ENCODE measurements at places on chromosomes 2 and 18.

- DNase-seq = no peak
Observed at GRCh38 chr2:109207176-109207575, 78.2 kb downstream of the SH3RF3 start.

- no peak for DNase-seq
Observed at GRCh38 chr2:129443235-129443864, 536.1 kb upstream of the RAB6C start.

GRCh38 chr2:70596293-70596692 is 42.7 kb upstream of the TGFA start:
- DNase-seq = no peak

DNA sequence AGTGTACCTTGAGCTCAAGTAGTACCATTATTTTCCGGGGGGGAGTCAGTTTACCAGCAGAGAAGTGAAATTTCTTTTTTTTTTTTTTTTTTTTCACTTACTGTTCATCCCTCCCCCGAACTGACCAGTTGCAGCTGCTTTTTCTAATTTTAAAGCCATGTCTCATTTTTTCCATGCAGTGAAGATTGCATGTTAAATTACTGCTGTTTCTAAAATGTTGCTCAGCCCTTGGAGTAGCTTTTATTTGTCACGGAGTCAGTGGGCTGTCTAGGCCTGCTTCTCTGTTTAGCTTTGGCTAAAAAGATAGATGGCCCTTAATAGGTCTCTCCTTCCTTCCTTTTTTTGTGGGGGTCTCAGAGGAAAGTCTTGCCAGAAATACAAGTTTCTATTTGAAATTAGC is 70.2 kb downstream of the NGEF start:
- no peak for DNase-seq

GRCh38 chr2:48438266-48438665 is 91.7 kb upstream of the STON1 start:
- no peak for DNase-seq

DNA sequence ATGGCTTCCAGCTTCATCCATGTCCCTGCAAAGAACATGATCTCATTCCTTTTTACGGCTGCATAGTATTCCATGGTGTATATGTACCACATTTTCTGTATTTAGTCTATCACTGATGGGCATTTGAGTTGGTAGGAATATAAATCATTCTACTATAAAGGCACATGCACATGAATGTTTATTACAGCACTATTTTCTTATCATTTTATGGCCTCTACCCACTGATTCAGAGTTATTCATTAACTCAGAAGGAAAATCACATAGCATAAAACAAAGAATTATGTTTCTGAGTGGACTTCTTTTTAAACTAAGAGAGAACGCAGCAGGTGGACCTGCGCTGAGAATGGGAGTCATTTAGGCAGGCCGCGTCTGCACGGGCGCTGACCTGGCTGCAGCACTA is 619.6 kb downstream of the FBXO15 start:
- no peak for DNase-seq

DNA sequence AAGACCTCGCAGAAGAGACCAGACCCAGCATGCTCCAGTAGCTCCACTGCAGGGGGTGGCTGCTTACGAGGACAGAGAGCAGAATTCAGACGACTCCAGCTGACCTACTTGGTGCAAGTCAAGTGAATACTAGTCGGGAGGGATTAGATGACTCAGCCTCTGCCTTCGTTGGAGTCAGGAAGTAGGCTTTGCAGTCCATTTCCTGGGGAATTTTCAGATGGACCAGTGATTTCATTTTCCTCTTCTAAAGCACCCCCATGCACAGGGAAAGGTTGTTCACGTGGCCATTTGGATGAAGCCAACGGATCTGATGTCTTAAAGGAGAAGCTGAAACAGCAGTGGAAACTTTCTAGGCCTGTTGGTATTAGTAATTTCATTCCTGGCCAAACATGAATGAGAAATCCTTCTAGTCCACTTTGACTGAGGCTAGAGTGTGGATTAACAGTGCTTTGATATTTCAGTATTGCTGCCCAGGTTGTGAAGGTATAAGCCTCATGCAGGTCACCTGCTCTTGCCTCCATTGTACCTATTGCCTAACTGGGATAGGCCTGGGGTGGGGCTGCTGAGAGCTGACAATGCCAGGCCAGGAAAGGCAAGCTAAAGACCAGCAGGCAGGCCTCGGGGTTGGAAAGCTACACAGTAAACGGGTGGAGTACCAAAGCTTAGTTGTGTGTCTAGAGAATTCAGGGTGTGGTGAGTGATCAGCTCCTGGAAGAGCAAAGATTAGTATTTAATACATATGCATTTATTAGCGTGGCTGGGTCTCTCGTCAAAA is 117.6 kb upstream of the FOSL2 start:
- DNase-seq = no peak

GRCh38 chr2:23536326-23536725 is 151.3 kb downstream of the KLHL29 start:
- DNase-seq = no peak

GRCh38 chr18:21163647-21164547 is 52.3 kb upstream of the ROCK1 start:
- DNase-seq = no peak

GRCh38 chr2:42960842-42961180 is 168.4 kb upstream of the HAAO start:
- DNase-seq = no peak

GRCh38 chr2:131394147-131394931 is 30.4 kb upstream of the RAB6D start:
- no peak for DNase-seq

DNA sequence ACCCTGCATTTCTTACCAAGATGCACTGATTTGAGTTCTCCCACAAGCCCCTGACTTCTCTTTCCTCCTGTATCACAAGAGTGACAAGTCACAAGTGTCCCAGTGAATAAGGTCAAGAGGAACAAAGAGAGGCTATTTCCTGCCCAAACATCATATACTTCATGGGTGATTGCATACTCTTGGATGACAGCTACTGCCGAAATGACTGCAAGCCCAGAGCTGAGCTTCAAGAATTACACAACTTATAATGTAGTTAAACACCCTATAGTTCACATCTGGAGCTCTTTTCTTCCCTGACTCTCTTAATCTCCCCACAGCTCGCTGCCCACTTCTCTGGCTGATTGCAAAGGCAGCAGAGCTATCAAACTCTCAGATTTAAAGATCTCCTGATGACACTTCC is 289.7 kb upstream of the PARD3B start:
- DNase-seq = no peak

GRCh38 chr2:205482399-205483081 is 199.8 kb upstream of the NRP2 start:
- no peak for DNase-seq

DNA sequence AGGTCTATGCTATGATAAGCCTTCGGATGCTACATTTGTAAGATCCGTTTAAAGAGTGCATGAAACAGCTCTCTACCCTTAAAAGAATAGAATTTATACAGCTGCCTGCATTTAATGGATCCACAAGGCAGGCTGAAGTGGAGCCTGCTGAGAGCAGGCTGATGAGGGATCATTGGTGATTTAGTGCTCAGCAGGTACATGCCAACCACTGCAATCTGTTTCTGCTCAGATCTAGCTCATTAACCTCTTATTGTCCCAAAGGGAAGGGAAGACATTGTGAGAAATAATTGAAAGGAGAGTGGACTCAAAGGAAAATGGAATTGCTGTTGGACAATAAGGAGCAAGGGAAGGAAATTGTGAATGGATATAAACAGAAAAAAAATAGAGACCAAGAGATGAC is 822.6 kb downstream of the TRIB2 start:
- no peak for DNase-seq

DNA sequence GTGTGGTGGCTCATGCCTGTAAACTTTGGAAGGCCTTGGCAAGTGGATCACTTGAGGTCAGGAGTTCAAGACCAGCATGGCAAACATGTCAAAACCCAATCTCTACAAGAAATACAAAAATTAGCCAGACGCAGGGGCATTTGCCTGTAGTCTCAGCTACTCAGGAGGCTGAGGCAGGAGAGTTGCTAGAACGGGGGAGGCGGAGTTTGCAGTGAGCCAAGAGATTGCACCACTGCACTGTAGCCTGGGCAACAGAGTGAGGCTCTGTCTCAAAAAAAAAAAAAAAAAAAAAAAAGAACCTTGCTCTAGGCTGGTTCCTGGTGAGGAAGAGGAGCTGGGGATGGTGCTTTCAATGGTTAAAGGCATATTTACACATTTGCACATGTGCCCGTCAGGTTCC is 129.4 kb downstream of the LYPD6B start:
- no peak for DNase-seq

- no peak for DNase-seq
Observed at GRCh38 chr2:10905006-10905861, 6.5 kb upstream of the KCNF1 start.

GRCh38 chr2:120682654-120683053 is 53.0 kb upstream of the GLI2 start:
- no peak for DNase-seq

DNA sequence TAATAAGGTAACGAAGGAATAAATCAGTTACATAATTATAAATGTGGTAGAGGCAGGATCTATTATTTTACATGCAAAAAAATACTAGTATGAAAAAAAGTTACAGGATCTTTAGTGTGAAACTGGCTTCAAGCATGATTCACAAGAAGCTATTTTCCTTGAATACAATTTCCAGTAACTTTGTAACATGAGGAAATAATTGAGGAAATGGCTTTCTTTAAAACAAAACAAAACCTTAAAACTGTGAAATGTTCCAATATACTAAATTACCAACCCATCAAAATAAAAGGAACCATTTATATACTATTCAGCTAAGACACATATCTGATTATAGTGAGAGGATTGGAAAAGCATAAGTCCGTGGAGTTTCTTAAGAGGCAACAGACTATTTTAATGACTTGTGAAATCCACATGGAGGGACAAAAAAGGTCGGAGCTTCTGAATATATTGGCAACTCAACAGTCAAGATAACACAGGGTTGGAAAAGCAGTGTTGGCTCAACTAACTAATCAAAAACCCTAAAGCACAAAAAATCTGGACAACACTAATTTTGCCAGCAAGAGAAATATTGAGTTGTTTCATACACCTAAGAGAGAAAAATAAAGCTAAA is 10.6 kb downstream of the IRS1 start:
- no peak for DNase-seq

DNA sequence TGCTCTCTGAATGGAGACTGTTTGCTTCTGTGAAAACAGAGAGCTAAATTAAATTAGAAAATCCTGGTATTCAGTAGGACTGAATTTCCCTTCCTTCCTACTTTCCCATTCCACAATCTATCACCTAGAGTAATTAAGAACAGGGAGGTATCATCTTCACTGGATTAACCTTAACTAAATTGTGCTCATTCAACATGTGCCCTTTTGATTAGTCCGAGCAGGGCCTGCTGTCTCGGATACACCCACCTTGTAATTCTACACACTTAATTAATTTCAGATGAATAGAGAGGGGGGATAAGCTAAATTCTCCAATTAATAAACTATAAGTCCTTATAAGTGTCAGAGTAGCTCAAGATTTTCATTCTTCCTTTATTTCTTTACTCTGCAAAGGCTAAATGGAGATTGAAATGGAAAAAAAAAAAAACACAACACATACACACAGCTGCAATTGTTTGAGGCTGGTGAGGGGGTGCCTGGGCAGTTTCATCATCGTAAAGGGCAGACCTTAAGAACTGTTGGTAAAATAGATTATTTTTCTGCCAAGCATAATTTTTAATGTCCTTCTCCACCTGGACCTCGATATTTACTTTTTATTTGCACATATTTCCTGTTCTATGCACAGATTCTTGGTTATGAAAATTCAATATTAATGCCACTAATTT is 157.1 kb upstream of the SIX2 start:
- no peak for DNase-seq

DNA sequence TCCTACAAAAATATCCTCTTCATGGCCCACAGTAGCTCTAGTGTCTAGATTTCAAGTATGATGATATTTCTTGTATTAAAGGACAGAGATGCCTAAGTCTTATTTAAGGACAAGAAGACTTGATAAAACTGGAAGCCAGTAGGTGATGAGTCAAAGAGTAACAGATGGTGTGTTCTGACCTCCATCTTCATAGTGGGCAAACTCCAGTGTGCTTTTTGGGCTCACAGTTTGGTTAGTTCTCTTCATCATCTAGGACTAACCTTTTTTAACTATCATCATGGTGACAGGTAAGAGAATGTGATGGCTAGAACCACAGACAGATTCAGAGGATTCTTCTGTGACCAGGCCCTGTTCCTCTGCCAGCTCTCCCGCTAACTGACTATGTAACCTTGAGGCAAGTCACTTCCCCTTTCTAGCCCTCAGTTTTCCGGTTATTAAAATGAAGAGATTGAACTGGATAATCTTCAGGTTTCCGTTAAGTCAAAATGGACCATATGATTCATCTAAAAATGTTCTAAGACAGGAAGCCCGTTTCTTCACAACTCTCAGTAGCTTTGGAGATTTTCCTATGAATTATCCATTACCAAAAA is 140.3 kb upstream of the RASGRP3 start:
- no peak for DNase-seq

- no peak for DNase-seq
Observed at GRCh38 chr2:233832869-233833311, 21.4 kb downstream of the HJURP start.

Data from occipital lobe (tissue), 3 donors.